ENCODE measurements at places on chromosomes 11 and 22.
A peak's percentile ranks its signal among the peaks of the same experiment; 100 is the strongest.

- DNase-seq: no peak
Observed at GRCh38 chr11:119218141-119218878, 12.2 kb downstream of the CBL start.

DNA sequence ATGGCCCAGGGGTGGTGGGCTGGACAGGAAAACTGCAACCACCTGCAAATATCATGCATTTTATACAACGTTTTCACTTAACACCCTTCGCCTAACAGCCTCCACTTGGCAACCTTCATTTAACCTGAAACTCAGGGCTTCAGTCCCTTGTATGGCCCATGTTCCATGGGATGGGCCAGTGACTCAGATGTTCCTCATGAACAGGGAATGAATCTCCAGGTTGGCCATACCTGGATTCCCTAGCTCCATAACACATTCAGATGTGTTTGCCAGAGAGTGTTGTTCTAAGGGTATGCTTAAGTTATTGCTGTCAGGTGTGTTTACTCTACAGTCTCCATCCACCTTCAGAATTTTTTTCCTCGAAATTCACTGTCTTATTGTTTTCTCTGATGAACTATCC, 316.9 kb downstream of the JRKL start:
- no peak for DNase-seq

GRCh38 chr11:63023841-63024648, 8.4 kb upstream of the SLC22A8 start:
- DNase-seq: peak; percentile 82

- no peak for DNase-seq
Observed at GRCh38 chr11:61607426-61607825, 26.6 kb upstream of the SYT7 start.

DNA sequence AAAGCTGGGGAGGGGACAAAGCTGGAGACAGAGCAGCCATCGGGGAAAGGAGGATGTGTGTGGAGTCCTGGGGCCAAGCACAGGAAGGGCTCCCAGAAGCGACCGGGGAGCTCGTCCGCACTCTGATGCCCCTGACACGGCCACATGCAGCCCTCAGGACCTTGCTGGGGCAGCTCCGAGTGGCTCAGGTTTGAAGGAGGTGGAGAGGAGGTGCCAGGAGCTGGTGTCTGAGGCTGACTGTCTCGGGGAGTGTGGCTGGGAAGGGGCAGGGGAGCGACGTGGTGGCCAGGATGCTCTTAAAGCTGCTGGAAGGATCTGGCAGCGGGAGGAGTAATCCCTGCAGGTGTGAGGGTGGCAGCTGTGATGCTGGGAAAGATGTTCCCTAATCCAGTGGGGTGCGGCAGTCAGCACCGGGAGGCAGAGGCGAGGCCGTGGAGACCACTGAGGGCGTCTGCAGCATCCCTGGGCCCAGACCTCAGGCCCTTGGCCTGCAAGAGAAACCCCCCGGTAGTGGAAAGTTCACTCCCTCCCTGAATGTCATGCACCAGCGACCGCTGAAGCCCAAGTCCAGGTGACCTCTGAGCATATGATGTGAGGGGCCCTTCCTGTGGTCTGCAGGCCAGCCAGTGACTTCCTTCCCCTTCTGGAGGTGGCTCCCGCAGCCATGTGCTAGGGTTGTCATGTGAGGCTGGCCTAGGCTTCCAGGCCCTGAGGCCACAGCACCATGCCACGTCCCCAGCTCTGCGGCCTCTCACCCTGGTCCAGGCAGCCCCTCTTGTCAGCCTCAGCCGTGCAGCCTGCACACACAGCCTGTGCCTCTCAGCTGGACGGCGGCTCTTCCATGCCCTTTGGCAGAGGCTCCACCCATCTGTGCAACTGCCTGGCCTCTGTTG, 17.2 kb upstream of the CTSD start:
- no peak for DNase-seq

DNA sequence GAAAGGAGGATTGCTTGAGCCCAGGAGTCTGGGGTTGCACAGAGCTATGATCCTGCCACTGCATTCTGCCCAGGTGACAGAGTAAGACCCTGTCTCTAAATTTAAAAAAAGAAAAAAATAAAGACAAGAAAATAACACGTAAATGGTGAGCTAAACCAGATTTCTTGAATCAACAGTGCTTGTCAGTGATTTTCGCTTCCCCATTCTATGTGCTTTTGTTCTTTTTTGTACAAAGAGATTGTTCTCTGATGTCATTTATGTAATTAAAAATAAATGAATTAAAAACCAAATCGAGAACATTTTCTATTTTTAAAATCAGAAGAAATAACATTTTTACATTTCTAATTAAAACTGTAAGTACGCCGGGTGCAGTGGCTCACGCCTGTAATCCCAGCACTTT, 19.8 kb upstream of the SLC29A2 start:
- no peak for DNase-seq

DNA sequence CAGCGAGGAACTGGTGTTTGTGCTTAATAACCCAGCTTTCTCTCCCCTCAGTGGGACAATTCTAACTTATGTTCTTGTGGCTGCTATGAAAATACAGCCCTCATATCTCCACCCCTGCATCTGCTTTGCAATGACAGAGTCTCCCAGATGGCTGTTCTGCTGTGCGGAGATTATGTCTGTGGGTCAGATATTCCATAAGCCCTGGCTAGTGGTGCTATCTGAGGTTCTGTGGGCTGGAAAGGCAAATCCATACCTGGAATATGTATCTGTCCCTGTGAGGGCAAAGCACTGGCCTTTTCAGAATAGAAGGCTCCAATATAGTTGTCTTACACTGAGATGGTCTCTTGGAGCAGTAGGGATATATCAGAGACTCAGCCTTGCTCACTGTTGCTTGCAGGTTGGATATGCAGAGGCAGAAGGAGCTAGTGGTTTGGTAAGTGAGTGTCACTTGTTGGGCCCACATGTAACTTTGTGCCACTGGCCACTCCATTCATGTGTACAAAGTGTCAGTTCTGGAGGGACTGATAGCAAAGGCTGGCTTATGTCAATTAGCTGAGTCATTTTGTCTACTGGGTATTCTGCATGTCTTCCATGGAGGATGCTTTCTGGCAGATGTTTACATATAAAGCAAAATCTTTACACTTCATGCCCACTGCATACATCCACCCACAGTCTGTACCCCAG, 246.6 kb downstream of the FAM76B start:
- no peak for DNase-seq

DNA sequence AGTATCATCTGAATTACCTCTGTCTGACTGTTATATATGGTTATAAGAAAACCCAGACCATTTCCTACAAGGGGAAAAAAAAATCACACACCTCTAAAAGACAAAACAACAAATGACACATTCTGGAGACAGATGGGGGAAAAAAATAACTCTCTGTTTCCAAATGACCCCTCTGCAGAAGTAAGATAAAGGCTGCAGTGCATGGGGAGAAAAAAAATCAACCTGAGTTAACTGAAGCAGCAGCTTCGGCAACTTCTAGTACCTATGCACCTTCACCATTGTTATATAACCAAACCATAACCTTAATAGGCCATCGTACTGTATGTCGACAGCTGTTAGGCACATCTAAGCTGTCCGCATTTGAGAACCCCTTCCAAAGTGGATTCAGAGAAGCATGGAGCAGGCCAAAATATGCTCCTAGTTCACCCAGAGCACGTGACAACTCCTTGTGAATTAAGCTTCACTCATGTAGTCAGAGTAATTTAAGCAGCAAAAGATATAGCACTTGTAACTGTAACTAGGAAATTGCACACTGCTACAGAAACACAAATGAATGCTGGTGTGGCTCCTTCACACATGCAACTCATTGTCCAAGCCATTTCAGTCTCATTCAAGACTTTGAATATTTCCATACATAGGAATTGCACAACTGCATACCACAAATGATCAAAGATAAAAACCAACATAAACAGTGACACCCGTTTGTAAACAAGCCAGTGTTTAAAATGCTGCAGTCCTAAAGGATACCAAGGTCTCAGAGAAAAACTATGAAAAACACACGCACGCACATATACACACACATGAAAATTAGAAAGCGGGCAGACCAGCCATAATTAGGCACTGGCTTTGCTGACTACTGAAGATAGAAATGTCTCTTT, 2.7 kb downstream of the SIK3 start:
- no peak for DNase-seq

GRCh38 chr11:77027275-77027674, 6.9 kb upstream of the B3GNT6 start:
- no peak for DNase-seq

DNA sequence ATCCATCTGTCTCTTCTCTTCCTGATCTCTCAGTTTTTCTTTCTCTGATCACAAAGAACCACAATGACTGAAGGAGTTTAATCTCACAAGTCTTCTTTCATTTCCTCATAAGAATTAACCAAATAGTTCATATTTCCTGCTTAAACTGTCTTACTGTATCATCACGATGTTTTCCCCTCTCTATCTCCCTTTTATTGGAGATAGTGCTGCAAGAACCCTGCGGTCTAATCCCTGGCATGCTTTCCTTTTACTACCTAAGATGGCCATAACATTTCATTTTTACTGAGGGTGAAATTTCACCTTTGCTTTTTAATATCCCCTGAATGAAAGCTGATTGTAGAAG, 28.9 kb downstream of the CARD18 start:
- DNase-seq: no peak

DNA sequence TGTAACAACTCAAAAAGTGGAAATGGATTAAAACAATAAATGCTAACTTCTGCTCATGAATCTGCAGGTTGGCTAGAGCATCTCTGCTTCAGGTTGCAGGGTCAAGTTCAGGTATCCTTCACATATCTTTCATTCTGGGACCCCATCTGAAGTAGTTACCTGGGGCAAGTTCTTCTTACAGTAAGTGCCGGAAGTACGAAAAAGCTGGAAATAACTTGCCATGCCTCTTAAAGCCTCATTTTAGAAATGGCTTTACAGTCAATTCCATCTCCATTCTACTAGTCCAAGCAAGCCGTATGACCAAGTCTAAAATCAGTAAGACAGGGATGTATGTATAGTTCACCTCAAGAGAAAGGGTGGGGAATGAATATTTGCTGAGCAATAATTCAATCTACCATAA, 93.7 kb downstream of the FCHSD2 start:
- DNase-seq: no peak

DNA sequence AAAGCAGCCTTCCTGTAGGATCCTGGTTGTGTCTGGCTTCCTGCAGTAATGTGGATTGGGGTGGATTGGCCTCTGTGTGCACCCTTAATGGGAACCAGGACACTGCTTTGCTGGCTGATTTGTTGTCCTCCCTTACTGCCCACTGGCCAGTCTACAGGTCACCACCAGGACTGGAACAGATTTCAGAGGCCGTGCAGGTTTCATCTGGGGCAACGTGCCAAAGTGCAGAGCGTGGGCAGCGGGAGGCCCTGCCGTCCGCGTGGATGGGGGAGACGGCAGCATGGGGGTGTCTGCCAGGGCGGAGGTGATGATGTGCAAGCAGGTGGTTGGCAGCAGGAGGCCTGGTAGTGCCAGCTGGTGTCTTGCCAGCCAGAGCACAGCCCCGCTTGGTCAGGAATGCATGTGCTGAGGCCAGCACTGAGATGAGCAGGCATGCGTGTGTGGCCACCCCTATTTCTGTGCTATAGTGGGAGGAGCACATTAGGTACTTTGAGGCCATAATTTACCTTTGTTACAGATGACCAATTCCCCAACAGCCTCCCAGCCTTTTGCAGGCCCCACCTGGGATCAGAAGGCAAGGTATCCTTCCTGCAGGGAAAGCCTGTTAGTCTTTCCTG, 24.3 kb downstream of the BCR start:
- no peak for DNase-seq
